Hepatocyte (in vitro differentiated cells): ENCODE measurements at places on chromosomes 3 and 15. TPM values are rescaled to one million over a fixed set of nuclear protein-coding genes. Genes with fewer than 3 reads are reported as not detected.

STXBP5L gene
- 0.24 and 0.53 TPM in 2 replicates for total RNA-seq

- no peak for DNase-seq
Measured at GRCh38 chr15:47963265-47963664, 157.5 kb upstream of the SLC24A5 start.

GRCh38 chr3:40911928-40912327 lies 287.4 kb upstream of the CTNNB1 start:
- peak; percentile 57 for DNase-seq

GRCh38 chr3:114242947-114243346 lies 5.6 kb upstream of the ZNF80 start:
- DNase-seq = no peak

DNA sequence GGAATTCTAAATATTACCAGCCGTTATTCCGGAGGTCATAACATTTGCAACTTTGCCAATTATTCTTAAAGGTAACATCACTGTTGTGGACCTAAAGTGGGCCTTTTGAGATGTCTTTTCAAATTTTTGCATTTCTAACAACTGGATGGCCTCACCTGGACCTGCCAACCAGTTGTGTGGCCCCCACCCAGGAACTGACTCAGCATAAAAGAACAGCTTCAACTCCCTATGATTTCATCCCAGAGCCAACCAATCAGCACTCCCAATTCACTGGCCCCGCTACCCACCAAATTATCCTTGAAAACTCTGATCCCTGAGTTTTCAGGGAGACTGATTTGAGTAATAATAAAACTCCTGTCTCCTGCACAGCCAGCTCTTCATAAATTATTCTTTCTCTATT lies 489.7 kb upstream of the LMCD1 start:
- no peak for DNase-seq

GRCh38 chr3:152319831-152320617 lies 51.3 kb downstream of the MBNL1 start:
- DNase-seq = no peak

TEX55 gene
- total RNA-seq = not detected in 2 replicates

SLC25A26 gene
- 17.9 and 19.8 TPM in 2 replicates for total RNA-seq

DNA sequence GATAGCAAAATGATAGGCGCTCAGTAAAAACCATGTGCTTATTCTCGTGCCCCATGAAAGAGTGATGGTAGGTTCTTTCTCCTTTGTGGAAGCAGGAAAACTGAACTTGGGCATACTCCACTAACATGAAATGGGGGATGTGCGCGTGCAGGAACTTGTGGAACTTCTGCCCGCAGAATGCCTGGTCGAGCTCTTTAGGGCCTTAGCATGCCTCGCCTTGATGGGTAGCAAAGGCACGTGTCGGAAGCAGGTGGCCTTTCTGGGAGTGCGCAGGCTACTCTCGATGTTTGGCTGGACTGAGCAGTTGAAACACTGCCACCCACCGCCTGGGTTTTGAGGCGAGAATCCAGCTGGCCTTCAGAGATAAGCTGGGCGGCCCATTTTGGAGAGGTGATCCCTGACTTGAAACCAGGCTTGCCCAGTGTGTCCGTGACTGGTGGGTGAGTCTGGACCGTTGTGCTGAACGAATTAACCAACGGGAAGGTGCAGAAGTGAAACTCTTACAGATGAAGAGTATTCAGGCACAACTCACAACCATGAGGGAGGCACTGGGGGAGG lies 842 bp downstream of the PCCB start:
- DNase-seq = peak; percentile 19

- DNase-seq = no peak
Measured at GRCh38 chr15:60682115-60682514, 203.2 kb upstream of the ICE2 start.

GRCh38 chr3:57778494-57778893 lies 22.4 kb downstream of the SLMAP start:
- no peak for DNase-seq

DNA sequence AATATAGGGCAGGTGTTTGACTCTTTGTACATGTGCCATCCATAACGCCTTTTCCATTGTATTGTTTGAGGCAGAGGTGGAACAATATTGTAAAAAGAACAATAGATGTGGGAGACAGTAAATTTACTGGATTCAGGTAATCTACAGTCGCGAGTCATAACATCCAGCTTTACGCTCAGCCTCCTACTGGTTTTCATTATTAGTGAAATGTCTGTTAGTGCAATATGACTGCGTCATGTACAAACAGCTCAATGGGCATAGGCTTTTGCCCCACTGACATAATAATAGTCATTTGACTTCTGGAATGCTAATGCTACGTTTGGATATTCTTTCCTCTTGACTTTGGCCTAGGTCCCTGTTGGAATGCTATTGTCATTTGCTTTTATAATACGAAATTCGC lies 9.5 kb downstream of the CACNA2D3 start:
- DNase-seq = no peak

CHRNA3 gene
- total RNA-seq = 0.12 and 2.3 TPM in 2 replicates

DNA sequence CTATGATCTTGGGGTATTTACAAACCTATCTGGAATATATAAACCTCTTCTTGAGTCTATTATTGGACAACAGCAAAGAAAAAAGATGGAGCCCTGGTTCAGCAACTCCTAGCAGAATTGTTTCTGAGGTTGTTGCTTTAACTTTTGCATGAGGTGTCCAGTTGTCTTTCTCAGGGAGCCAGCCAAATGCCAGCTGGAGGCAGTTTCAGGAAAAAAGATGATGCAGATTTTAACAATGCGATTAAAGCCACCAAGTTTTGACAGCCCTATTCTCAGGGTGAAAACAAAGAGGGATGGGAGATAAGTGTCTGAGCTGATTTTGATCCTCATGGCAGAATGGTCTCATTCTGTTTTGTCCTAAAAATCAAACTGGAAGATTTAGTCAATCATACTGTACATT lies 181.6 kb upstream of the RASGRP1 start:
- DNase-seq = no peak

- no peak for DNase-seq
Measured at GRCh38 chr15:70237626-70238025, 139.9 kb upstream of the TLE3 start.

GRCh38 chr3:119681279-119681678 lies 4.1 kb upstream of the COX17 start:
- peak; percentile 56 for DNase-seq

DIPK2A gene
- total RNA-seq = 87.2 and 90.8 TPM in 2 replicates

UNC13C gene
- 10.3 and 10.9 TPM in 2 replicates for total RNA-seq

HHATL gene
- not detected in 2 replicates for total RNA-seq

MCCC1 gene
- total RNA-seq = 30.8 and 32.1 TPM in 2 replicates

DNA sequence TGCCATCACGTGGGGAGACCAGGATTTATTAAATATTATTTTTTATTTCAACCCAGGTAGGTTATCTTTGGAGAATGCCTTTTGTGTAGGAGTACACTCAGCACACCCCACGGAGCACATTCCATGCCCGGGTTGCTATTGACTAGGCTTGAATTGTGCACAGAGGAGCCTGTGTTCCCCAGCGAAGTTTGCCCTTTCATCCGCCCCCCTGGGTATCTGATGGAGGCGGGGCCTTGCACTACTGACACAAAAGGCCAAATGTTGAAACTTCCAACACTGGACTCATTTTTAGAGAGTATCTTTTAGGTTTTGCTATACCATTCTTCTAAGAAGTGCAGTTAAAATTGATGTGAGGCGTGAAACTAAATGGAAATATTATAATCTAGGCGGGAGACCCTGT lies 39.3 kb upstream of the PPP4R2 start:
- peak; percentile 62 for DNase-seq

DNA sequence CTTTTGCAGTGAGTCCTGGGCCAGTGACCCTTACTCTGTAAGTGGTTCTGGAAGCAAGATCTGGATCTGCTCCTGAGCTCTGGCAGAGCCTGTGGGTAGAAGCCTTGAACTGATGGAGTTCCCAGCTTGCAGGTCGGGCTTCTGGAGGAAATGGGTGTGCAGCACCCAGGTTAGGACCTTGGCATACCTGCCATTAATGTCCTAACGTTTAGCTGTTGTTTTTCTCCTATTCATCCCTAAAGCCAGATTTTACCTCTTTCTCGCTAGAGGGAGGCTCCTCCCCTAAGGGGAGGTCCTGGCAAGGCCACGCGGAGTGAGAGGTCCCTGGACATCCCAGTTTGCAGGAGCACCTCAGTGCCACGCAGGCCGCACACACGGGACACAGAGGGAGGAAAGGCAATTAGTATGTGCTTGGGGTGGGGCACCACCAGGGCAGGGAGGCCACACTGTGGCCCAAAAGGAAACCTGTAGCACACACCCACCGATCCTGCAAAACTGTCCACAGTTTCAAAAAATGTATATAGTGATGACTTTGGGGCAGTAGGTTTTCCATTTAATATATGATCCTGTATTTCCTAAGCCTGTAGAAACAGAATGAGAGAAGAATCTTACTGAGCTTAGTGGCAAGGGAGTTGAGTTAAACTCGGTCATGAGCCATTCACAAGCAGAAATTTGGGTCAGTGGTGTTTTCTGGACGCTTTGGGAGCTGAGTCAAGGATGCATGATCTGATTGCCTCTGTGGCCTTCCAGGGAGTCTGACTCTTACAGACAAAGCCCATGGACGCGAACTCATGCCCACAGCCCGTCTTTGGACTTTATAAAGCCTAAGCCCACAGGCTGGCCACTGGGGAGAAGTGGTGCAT lies 148.7 kb downstream of the LRRK1 start:
- DNase-seq = no peak

SEMA3G gene
- 1.5 and 3.8 TPM in 2 replicates for total RNA-seq

DNA sequence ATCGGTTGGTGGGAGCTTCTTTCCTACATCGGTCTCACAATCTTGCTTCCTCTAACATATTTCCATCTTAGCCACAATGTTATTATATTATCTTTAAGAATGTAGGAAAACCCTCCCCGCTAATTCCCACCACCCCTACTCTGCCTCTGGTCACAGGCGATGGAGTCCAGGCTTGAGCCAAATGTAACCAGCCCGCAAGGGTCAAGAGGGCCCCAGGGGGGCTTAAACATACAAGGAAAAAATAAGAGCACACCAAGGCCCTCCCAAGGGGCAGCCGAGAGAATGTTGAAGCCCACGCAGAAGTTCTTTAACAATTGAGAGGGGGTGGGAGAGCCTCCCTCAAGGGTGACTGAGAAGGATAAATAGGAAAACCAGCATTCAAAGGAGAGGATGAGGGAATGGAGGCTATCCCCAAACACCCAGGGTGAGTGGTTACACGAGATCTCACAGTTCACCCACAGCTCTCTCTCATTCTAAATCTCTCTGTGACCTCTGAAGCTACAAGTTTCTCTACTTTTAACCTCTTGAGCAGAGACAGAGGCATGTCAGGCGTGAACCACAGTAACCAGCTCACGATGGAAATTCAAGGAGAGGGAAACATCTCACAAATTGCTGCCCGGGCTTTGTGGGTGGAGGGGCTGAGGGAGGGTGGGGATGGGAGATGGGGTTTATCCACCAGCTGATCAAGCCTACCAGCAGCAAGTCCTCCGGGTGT lies 31.4 kb upstream of the UACA start:
- no peak for DNase-seq

- no peak for DNase-seq
Measured at GRCh38 chr3:13051066-13051465, 22.2 kb downstream of the IQSEC1 start.

- DNase-seq = no peak
Measured at GRCh38 chr3:63870615-63871005, 6.9 kb downstream of the ATXN7 start.

FMN1 gene
- total RNA-seq = 0.48 and 0.70 TPM in 2 replicates

DNA sequence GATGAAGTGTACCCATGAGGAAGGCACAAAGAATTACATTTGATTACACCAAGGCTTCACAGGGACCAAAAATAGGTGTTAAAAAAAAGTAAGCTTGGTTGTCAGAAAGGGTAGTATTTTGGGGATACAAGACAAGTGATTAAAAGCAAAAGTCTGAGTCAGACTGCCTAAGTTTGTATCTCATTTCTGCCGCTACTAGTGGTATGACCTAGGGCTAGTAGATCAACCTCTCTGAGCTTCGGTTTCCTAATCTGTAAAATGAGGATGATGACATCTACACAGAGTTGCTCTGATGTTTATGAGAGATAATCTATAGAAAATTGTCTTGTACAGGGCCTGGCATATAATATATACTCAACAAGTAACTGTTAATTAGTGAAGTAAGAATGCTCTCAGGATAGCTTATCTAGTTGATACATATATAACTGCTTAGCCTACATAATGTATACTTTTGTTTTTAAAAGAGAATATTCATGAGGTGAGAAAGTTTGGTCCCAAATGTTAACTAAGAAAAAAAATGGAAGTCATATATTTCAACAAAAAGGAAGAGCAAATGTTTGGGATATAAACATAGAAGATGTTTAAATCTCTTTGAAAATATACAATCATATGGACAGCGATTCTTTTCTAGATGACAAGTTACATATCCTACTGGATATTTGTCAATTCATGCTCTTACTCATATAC lies 163.0 kb upstream of the SLC2A2 start:
- DNase-seq = no peak

DNA sequence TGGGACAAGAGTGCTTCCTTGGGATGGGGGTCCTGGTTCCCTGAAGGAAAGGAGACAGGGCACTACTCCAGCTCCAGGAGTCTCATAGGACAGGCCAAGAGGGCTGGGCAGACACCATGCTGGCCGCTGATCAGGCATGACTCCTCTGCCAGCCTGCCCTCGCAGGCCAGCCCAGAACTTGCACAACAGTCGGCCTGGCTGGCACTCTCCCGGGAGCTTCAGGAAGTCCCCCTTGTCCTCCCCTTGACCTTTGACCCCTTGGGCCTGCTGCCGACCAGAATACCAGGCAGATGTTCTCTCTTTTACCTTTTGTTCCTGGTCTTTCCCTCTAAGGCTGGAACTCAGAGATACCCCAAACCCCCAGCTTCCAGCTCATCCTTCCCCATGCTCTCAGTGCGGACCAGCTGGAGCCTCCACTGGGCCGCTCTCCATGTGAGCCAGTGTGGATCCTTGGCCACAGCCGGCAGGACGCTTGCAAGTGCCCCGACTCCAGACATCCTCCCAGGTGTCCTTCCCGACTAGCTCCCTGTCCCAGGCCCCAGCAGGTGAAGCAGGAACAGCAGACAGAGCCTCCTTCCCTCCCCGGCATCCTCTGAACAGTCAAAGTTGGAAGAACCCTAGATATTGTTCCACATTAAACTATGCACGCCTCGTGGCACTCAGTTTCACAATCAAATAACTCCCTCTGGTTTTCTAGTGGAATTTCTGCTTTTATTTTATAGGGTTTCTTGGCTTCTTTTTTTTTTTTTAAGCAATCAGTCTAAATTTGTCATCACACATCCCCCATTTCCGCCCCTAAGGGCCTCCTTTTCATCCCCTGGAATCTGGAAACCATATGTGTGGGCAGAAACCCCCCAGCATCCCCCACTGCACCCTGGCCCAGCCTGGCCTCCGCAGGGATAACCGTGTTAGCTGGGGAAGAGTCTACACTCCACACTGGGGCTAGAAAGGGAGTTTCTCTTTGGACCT lies 15.7 kb downstream of the VPS18 start:
- DNase-seq = no peak

DNA sequence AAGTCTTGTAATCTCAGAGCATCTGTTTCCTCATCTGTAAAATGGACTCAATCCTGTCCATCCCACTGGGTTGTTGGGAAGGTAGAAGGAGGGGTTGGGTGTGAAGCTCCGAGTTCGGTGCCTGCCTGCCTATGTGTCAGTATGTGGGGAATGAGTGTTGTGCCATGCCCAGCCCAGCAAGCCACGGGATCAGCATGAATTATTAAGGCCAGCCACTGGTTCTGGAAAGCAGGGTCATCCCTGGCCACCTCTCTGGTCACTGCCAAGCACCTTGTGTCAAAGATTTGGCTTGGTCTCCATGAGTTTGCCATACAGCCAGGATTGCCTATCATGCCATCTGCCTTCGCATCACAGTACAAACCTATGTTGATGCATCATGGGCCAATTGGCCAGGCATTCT lies 11.5 kb downstream of the TM6SF1 start:
- no peak for DNase-seq
